ENCODE measurements at places on chromosomes 11 and 22.

DNA sequence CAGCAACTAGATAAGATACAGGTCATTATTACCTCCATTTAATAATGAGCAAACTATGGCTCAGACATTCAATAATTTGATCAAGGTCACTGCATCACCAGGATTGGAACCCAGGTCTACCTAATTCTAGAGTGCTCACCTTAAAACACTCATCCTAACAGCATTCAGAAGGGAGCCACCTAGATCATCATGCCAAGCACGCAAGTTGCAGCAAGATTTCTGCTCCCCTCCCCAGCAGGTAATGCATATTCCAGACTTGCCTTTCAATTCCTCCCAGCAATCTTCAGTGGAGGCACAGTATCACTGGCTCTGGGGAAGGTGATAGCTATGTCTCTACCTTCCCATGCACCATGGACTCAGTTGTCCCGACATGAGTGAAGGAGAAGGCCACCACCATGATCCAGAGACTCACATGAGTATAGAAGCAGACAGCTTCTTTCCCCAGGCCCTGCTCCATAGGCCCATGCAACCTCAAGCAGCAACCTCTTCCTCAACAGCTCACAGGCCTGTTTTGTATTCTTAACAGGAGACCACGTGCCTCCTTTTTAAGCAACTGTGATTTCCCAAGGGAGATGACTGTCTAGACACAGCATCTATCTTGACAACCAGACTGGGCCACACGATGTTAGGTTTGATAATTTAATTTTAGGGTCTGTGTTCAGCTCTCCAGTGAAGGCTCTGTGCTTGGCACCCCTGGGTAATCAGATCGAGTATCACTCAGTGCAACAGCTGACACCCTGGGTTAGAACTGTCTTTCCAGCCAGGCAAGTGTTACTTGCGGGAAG, 36.4 kb downstream of the RAB30 start:
- DNase-seq = no peak

- no peak for DNase-seq
Observed at GRCh38 chr11:33668468-33668825, 32.2 kb downstream of the C11orf91 start.

DNA sequence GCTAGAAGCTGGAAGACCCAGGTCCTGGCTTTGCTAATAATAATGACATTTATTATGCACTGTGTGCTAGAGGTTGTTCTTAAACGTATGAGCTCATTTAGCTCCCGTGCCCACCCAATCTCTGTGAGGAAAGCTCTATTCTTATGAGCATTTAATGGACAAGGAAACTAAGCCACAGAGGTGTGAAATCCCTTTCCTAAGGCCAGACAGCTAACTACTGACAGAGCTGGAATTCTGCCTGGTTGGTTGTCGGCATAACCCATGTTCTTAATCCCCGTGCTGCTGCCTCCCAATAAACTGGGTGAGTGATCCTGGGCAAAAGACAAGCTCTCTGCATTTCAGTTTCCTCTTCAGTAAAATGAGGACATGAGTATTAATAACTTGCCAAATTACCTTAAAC, 49.4 kb downstream of the SNX19 start:
- DNase-seq = no peak

- no peak for DNase-seq
Observed at GRCh38 chr22:22887621-22888503, at the start of gene IGLL5. Gene IGLL5 (plus strand): TSS chr22:22887816. CDS start chr22:22888054, 238 bp downstream.

GRCh38 chr11:68643585-68643984, 40.8 kb upstream of the GAL start:
- DNase-seq = no peak

DNA sequence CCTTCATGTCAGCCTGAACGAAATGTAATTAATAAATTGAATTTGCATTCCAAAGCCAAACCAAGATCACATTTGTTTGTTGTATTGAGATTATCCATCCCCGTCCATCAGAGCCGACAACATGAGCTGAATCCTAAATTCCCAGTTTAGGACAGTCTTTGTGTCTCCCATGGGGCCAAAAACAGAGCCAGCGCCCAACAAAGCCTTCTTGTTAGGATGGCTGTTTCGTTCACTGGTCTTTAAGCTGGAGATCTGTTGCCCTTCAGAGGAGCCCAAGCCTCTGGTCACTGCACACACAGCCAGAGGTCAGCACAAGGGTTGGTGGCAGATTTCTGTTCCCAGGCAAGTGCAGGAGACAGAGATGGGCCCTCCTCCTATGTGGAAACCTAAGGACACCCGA, 25.8 kb downstream of the DSCAML1 start:
- no peak for DNase-seq

GRCh38 chr11:126599217-126599897, 243.9 kb downstream of the ST3GAL4 start:
- DNase-seq = no peak

- no peak for DNase-seq
Observed at GRCh38 chr11:115869780-115870431, 365.7 kb upstream of the CADM1 start.

DNA sequence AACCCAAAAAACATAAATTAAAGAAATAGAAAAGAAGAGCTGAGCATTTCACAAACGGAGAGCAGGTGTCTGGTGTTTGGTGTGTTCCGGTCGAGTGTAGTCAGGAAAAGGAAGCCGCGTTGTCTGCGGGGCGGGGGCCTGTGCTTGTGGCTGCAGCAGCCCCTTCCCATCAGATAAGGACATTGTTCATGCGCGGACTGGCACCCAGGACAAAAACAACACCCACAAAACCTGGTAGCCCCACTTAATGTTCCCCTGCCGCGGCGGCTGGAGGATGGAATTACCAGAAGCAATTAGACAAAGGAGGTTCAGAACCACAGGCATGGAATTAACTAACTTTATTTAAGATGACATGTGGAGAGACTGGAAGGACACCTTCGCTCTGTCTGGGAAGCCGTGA, 29.9 kb downstream of the KRTAP5-5 start:
- no peak for DNase-seq

DNA sequence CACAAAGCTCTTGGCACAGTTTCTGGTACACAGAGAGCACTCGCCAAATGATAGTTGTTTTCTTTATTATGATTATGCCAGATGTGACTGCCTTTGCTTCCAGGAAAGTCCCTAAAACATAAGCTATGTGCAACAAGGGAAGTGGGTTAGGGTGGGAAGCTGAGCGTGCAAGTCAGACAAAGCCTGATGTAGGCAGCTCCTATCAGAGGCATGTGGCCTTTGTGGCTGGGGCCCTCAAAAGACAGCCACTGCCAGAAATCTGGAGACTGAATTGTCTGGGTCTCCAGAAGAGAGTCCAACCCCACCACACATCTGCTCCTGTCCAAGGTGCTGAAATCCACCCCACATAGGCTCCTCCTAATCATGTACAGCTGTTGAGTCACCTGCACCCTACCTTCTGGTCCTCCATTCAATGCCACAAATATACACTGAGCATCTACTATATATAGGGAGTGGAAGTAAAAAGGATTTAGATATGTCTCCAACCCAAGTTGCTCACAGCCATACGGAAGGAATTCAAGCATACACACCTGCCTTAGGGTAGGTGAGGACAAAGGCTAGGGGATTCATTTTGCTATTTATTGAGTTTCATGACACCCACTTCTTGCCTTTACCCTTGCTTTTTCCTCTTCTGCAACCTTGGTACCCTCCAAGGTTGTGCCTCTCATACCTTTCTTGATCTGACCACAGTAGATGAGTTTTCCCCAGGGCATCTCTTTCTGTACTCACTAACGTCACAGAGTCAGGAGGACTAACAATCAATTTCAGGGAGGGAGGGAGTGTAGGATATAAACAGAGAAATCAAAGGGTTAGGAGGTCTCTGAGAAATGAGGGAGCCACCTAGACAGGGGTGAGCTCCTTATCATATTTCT, 12.4 kb downstream of the SEC14L3 start:
- peak; percentile 39 for DNase-seq

DNA sequence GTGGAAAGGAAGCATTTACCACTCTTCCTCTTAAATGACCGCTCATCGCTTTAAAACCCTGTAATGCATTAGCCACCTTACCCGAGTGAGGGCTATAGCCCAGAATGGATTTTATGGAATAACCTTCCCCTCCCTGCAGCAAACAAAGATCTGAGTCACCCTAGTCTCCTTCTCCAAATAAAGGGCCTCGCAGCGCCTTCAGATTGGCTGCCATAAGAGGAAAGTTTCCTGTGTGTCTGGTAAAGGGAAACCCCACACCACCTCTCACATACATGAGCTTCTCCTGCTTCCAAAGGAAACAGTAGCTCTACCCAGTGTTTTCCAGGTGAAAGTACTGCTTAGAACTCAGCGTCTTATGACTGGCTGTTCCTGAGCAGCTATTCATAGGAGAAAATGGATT, 47.8 kb downstream of the PPP2R1B start:
- DNase-seq = no peak

- DNase-seq = no peak
Observed at GRCh38 chr11:69569306-69570200, 71.4 kb upstream of the CCND1 start.

GRCh38 chr11:76131671-76132631, 74.4 kb downstream of the WNT11 start:
- no peak for DNase-seq

GRCh38 chr11:2813141-2813908, 72.2 kb downstream of the CDKN1C start:
- peak; percentile 26 for DNase-seq

DNA sequence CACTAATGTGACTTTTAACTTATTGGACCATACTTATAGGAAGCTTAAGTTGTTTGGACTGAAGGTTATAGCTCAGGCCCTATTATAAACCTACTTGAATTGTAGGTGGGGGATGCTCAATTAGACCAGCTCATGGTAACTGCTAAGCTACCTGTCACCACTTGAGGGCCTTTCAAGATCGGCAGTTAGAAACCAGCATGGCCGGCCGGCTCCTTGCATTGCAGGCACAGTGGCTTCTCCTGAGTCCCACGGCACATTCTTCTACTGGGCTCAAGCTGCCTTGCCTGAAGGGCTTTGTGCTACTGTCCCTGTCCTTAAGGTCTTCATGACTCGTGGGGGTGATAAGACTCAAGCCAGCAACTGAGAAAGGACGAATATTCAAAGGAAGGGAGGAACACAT, 70.8 kb downstream of the TBC1D22A start:
- no peak for DNase-seq

DNA sequence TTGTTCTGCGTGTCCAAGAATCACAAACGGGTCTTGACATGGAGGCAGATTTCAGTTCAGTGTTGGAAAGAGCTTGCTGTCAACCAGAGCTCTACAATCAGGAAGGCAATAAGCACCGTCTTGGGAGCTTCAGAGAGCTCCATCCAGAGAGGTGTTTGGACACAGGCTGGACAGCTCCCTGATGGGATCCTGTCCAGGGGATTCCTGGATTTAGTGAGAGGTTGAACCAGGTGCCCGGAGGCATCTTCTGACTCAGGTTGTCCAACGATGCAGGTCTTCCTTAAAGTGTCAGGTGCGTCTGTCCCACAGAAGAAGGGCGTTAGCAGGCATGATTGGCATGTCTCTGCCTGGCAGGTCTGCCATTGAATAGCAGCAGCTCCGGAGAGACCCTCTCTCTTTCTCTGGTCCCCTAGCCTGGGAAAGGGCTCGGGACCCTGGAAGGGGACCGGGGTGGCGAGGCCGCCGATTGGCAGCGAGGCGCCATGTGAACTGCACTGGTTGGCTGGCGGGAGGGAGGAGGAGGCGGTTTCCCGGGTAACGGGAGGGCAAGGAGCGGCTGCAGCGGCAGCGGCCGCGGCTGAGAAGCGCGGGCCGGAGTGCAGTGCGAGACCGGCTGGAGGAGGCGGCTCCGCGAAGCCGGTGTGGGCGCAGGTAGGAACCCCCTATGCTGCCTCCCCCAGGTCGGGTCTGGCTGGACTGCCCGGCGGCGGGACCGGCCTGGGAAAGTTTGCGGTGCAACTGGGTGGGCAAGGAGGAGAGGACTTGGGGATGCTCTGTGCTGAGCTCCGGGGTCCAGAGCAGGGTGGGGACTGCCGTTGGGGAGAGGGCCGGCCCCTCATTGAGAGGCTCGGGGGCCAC, 104.1 kb upstream of the E2F8 start:
- DNase-seq = no peak

GRCh38 chr11:13011466-13012055, 2.4 kb downstream of the RASSF10 start:
- no peak for DNase-seq

- no peak for DNase-seq
Observed at GRCh38 chr11:110501428-110501827, 71.7 kb downstream of the FDX1 start.

DNA sequence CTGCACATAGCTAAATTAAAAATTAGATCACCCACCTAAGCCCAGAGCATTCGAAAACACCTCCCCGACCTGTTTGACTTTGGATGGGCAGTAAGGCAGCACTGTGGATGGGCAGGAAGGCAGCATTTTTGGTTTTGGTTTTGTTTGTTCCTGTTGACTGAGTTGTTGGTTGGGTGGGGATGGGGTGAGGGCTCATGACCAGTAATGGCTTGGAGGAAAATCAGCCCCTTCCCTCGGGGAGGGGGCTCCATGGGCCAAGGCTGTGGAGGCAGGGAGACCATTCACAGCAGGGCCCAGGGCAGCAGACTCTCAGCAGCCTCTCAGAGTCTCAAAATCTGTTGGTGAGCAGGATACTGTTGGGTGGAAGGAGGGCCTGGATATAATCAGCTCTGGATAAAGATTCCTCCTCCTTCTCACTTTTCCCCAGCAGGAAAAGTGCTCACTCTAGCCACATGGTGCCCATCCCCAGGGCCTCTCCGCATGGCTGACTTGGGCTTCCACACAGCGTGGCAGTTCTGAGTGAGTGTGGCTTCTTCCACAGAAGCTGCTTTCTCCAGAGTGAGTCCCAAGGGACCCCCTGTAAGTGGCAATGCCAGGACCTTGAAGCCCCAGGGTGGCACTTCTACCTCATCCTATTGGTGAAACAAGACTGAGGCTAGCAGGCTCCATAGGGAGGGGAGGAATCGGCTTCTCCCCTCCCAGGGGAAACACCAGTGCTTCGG, 1491.2 kb downstream of the BRD1 start:
- DNase-seq = no peak

GRCh38 chr11:63573881-63574855, 11.0 kb upstream of the PLAAT2 start:
- peak; percentile 56 for DNase-seq

DNA sequence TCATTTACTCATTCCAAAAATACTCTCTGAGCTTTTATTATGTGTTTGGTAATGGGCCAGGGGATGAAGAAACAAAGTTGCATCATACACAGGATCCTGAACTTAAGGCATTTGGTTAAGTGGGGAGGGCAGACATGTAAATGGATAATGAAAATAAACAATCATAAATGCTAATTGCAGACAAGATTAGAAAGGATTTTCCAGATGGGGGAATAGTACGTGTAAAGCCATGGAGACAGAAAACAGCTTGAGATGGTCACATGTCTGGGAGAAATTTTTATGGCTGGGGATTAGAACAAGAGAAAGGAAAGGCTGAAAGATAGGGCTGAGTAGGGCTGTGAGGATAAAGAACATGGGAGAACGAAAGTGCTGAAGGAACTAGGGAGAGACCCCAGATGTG, 534.3 kb upstream of the LARGE1 start:
- DNase-seq = no peak

All from activated naive CD4-positive, alpha-beta T cell treated with anti-CD3 and anti-CD28 coated beads for 36 hours (primary cell).